ENCODE measurements at places on chromosomes 7 and 10. TPM values are rescaled to one million over a fixed set of nuclear protein-coding genes. Genes with fewer than 3 reads are reported as not detected.

EBF3 gene
- total RNA-seq, result 4.1 TPM

GRCh38 chr7:34751725-34752643, 94.0 kb downstream of the NPSR1 start:
- no peak for DNase-seq
- H3K27ac ChIP-seq, result no peak overlapping the region
- H3K36me3 ChIP-seq, result no peaks in the 10 kb centered on the region
- H3K4me1 ChIP-seq, result no peaks in the 10 kb centered on the region
- H3K27me3 ChIP-seq, result no peaks in the 10 kb centered on the region

DNA sequence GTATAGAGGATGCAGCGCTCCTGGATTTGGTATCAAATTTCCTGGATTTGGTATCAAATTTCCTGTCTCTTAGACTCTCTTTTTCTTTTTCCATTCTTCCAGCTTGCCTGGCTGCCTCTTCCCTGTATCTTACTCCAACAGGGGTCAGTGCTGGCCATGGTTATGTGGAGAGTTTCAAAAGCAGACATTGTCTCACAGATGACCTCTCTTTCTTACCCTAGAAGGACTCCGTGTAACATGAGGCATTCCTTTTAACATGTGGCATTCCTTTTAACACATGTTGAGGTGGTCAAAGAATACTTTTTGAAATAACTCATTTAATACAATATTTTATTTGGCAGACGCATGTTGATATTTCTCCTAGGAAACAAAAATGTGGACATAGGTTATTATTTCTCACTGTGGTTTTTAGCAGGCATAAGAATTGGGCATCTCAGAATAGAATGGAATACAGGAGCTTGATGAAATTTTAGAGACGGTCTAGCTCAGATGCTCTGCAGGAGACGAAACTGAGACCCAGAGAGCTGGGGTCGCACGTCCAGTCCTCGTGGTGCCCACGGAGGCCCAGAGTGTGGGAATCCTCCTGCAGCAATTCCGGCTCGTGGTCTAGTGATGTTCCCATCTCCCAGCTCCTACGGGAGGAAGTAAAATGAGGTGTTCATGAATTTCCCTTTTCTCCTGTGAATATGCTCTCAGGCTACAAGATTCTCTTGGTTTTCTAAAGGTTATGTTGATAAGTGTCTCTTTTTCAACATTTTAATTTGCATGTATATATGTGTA, 59.6 kb upstream of the PITRM1 start:
- H3K36me3 ChIP-seq, result no peaks in the 10 kb centered on the region
- H3K27ac ChIP-seq, result no peak overlapping the region
- no peaks in the 10 kb centered on the region for H3K27me3 ChIP-seq
- no peak overlapping the region for H3K4me3 ChIP-seq

DNA sequence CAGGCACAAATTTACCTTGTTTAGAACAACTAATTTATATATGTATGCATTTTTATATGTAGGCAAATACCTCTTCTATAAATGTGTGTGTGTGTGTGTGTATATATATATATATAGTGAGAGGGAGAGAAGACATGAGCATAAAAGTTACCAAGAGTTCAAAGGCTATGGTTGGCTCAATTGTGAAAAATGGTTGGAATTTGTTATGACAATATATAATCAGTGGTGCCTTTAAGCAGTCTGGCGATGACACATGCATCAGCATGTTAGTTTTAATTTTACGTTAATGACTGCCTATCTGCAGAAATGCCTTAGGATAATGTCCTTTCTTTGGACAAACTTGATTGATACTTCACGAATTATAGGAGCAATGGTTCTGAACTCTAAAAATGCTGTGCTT, 980.8 kb upstream of the LRRTM3 start:
- DNase-seq, result no peak
- no peak overlapping the region for H3K27ac ChIP-seq
- H3K4me1 ChIP-seq, result no peaks in the 10 kb centered on the region
- H3K4me3 ChIP-seq, result no peak overlapping the region

- DNase-seq, result no peak
- H3K27ac ChIP-seq, result no peak overlapping the region
- no peak overlapping the region for H3K4me3 ChIP-seq
These were observed 2.5 kb upstream of the KPNA7 start for GRCh38 chr7:99210265-99210970.

GRCh38 chr10:20633714-20634113, 263.4 kb downstream of the NEBL start:
- no peak overlapping the region for H3K27ac ChIP-seq
- H3K4me3 ChIP-seq, result no peak overlapping the region
- no peaks in the 10 kb centered on the region for H3K4me1 ChIP-seq
- DNase-seq, result no peak

DNA sequence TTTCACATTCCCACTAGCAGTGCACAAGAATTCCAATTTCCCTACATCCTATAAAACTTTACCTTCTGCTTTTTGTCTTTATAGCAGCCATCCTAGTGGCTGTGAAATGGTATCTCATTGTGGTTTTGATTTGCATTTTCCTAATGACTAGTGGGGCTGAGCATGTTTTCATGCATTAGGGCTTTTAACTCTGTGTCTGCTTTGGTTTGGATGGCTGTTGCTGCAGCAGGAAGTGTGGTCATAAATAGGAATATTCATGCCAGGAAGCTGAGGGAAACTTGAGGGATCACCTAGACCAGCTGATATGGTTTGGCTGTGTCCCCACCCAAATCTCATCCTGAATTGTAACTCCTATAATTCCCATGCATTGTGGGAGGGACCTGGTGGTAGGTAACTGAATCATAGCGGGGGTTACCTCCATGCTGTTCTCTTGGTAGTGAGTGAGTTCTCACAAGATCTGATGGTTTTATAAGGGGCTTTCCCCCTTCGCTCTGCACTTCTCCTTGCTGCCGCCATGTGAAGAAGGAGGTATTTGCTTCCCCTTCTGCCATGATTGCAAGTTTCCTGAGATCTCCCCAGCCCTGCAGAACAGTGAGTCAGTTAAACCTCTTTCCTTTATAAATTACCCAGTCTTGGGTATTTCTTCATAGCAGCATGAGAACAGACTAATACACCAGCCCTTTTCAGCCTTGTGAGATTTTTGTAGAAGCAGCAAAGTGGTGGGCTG, 181.8 kb upstream of the PITRM1 start:
- H3K4me3 ChIP-seq, result no peak overlapping the region
- no peaks in the 10 kb centered on the region for H3K4me1 ChIP-seq
- no peaks in the 10 kb centered on the region for H3K27me3 ChIP-seq

DNA sequence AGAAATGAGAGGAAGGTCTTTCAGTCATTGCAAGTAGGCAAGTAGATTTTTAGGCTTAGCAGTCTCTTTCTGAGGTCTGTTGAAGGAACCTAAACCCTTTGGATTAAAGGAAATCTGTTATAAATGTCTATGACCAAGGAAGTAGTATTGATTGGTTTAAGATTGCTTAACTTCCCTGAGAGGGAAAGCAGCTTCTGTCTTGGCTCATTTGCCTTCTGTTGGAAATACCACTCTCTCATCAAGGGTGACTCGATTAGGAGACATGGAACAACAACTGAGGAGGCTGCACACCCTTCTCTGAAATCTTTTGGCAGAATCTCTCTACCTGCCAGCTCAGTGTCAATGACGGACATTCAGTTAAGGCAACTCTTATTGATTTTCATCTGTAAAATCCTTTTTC, 282.9 kb downstream of the PRKG1 start:
- H3K4me3 ChIP-seq, result no peak overlapping the region
- H3K27me3 ChIP-seq, result no peaks in the 10 kb centered on the region
- DNase-seq, result no peak
- H3K27ac ChIP-seq, result no peak overlapping the region
- H3K4me1 ChIP-seq, result no peaks in the 10 kb centered on the region
- H3K36me3 ChIP-seq, result no peaks in the 10 kb centered on the region

DNA sequence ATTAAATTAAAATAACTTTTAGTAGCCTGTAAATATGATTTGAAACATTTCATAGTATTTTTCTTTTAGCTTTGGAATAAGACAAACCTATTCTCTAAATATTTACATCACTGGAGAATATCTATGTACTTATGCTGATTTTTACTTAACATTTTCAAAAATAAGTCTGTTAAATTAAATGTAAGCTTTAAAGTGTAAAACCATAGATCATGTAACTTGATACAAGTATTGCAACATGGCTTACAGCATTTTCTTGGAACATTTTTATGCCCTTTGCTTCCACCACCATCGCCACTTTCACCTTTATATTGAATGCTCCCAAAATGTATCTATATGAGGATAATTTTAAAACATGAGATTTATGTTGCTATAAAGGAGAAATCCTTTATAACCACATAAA, 427.1 kb downstream of the GFRA1 start:
- H3K36me3 ChIP-seq, result no peaks in the 10 kb centered on the region
- DNase-seq, result no peak
- no peaks in the 10 kb centered on the region for H3K4me1 ChIP-seq
- H3K27ac ChIP-seq, result no peak overlapping the region
- H3K4me3 ChIP-seq, result no peak overlapping the region

DNA sequence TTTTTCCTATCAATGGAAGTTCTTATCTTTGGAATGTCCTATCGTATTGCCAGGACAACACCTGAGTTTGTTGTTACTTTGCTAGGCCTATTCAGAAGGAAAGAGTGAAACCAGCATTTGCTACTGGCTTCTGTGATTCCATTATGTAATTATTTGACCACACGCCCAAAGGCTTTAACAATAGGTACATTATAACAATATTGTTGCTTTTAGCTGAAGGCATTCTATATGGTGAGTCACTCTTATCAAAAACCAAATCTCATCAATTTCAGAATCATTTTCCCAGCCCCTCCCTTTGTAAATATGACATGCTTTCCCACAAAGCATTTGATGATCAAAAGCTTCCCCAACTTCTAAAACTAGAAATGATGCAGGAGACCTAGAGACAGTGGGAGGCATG, 294.4 kb upstream of the NEBL start:
- H3K27ac ChIP-seq, result no peak overlapping the region
- no peaks in the 10 kb centered on the region for H3K27me3 ChIP-seq
- no peak overlapping the region for H3K4me3 ChIP-seq
- no peaks in the 10 kb centered on the region for H3K4me1 ChIP-seq

GRCh38 chr10:28878236-28878970, 201.1 kb downstream of the BAMBI start:
- no peaks in the 10 kb centered on the region for H3K36me3 ChIP-seq
- H3K27me3 ChIP-seq, result no peaks in the 10 kb centered on the region
- no peak overlapping the region for H3K27ac ChIP-seq
- no peak for DNase-seq
- no peak overlapping the region for H3K4me3 ChIP-seq

- no peak for DNase-seq
- no peaks in the 10 kb centered on the region for H3K36me3 ChIP-seq
- H3K4me1 ChIP-seq, result no peaks in the 10 kb centered on the region
- no peak overlapping the region for H3K27ac ChIP-seq
- no peak overlapping the region for H3K4me3 ChIP-seq
- H3K27me3 ChIP-seq, result no peaks in the 10 kb centered on the region
These were observed 64.5 kb downstream of the PALS2 start for GRCh38 chr7:24637706-24638105.
